Mesothelial cell of epicardium (in vitro differentiated cells): ENCODE measurements at places on chromosomes 5 and 9. TPM values are rescaled to one million over a fixed set of nuclear protein-coding genes. Genes with fewer than 3 reads are reported as not detected.

Gene EGFLAM
- total RNA-seq: 6.8 to 7.1 TPM (median 7.1 TPM) in 3 replicates

Gene CMYA5
- 6.5 to 7.6 TPM (median 6.7 TPM) in 3 replicates for total RNA-seq

Gene TMEM252
- total RNA-seq: not detected in 3 replicates

Gene APBA1
- total RNA-seq: 17.5 to 20.9 TPM (median 18.4 TPM) in 3 replicates

Gene PDE4D
- total RNA-seq: 101 to 106 TPM (median 105 TPM) in 3 replicates

Gene RNF183
- total RNA-seq: 0.16 to 0.53 TPM (median 0.29 TPM) in 3 replicates

Gene SMIM32
- total RNA-seq: 0.22 to 0.32 TPM (median 0.31 TPM) in 3 replicates

Gene MYMK
- not detected in 3 replicates for total RNA-seq

Gene IL5
- not detected in 3 replicates for total RNA-seq

Gene ABL1
- 112 to 118 TPM (median 117 TPM) in 3 replicates for total RNA-seq

Gene RXFP3
- not detected in 3 replicates for total RNA-seq

Gene SFXN1
- 82.1 to 94.3 TPM (median 87.4 TPM) in 3 replicates for total RNA-seq

Gene PCDHA1
- total RNA-seq: not detected in 3 replicates

Gene SPAAR
- total RNA-seq: 0.14 to 0.47 TPM (median 0.27 TPM) in 3 replicates

Gene CCNO
- 0.20 to 0.80 TPM (median 0.45 TPM) in 3 replicates for total RNA-seq

Gene PAPPA
- 2.9 to 3.3 TPM (median 3.2 TPM) in 3 replicates for total RNA-seq

Gene MOB3B
- 13.6 to 14.8 TPM (median 14.6 TPM) in 3 replicates for total RNA-seq

Gene FOCAD
- total RNA-seq: 78.0 to 78.5 TPM (median 78.4 TPM) in 3 replicates

Gene PCA3
- total RNA-seq: not detected in 3 replicates

Gene ADRA1B
- 2.4 to 2.6 TPM (median 2.5 TPM) in 3 replicates for total RNA-seq

Gene SPATA6L
- 5.5 to 6.7 TPM (median 6.1 TPM) in 3 replicates for total RNA-seq

Gene PCDH12
- total RNA-seq: 0.07 to 0.29 TPM (median 0.18 TPM) in 3 replicates

Gene LRRC70
- total RNA-seq: 0.89 to 1.7 TPM (median 1.1 TPM) in 3 replicates

Gene SLC6A7
- total RNA-seq: not detected in 3 replicates

Gene IL33
- total RNA-seq: 4.2 to 5.4 TPM (median 4.7 TPM) in 3 replicates

Gene PHF24
- 0.62 to 0.99 TPM (median 0.83 TPM) in 3 replicates for total RNA-seq

Gene SMIM3
- total RNA-seq: 42.7 to 46.3 TPM (median 45.4 TPM) in 3 replicates

Gene UBE2QL1
- total RNA-seq: 3.9 to 4.4 TPM (median 4.2 TPM) in 3 replicates

Gene SH3GL2
- total RNA-seq: 0.34 to 0.51 TPM (median 0.38 TPM) in 3 replicates

Gene GABRG2
- 0.56 to 0.63 TPM in 2 of 3 replicates, not detected in the other for total RNA-seq

Gene KIAA0825
- total RNA-seq: 5.3 to 5.6 TPM (median 5.4 TPM) in 3 replicates

Gene FOXI1
- total RNA-seq: not detected in 3 replicates

Gene AIF1L
- total RNA-seq: 20.0 to 23.1 TPM (median 20.6 TPM) in 3 replicates

Gene MIGA2
- total RNA-seq: 36.1 to 37.9 TPM (median 36.2 TPM) in 3 replicates

Gene PCDHB14
- total RNA-seq: 7.1 to 8.6 TPM (median 7.7 TPM) in 3 replicates

Gene LCN9
- total RNA-seq: 0.97 to 1.7 TPM (median 1.4 TPM) in 3 replicates

Gene SPOCK1
- 5.0 to 6.6 TPM (median 6.4 TPM) in 3 replicates for total RNA-seq

Gene CWC27
- total RNA-seq: 28.6 to 30.0 TPM (median 29.3 TPM) in 3 replicates

Gene SLC36A2
- total RNA-seq: not detected in 3 replicates

Gene EEIG1
- total RNA-seq: 62.8 to 68.8 TPM (median 67.4 TPM) in 3 replicates

Gene RPL12
- 1,125 to 1,180 TPM (median 1,165 TPM) in 3 replicates for total RNA-seq
